ENCODE measurements at places on chromosomes 4 and X.

DNA sequence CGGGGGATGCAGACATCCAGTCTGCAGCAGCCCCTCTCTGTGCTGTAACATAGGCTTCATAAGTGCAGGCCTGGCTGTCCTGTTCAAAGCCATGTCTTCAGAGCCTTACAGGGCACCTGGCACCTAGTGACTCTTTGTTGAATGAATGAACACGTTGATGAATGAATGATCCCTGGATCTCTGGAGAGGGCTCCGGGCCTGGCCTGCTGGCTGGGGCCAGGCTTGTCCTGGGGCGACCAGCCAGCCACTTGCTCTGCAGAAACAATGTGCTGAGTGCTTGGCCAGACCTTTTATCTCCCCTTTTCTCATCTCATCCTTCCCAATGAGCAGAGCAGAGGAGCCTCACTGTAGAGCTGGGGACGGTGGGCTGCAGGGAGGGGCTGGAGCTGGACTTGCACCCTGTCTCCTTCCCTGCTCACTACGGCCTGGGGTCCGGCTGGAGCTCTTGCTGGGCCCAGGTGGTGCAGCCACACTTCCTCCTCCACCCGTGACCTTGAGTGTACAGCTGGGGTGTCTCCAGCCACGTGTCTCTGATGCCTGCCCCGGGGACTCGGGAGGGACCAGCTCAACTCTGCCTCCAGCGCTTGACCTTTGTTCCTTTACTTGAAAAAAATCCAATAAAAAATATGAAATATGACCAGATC lies 77.9 kb downstream of the PSAPL1 start:
- no peak for DNase-seq

DNA sequence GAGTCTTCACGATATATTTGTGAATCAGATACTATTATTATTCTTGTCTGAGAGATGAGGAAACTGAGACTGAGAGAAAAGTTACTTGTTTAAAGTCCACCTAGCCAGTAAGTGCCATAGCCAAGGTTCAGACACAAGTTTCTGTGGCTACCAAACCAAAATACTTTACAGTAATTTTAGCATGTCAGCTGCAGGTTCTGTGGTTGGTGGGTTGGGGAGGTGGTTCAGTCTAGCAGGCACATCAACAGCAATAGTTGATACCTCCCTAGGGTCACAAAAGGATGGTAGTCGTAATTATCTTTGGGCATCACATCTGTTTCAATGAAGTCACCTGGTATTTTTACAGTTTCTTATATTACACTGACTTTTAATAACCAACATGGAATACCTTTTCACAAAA lies 35.6 kb upstream of the EDA2R start:
- DNase-seq = no peak

- no peak for DNase-seq
Observed at GRCh38 chr4:13918991-13919441, 291.5 kb upstream of the BOD1L1 start.

DNA sequence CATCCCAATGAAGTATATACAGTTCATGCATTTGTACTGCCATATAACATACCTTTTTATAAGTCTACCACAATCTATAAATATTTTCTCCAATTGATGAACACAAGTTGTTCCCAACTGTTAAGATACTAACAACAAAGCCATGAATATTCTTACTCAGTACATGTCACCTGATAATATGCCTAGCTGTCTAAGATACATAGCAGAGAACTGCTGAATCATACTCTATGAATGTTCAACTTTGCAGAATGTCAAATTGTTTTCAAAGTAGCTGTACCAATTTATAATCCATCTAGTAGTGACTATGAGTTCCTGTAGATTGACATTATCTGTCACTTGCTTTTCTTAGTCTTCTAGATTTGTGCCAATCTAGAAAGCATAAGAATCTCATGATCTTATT lies 84.9 kb downstream of the RAB28 start:
- no peak for DNase-seq

DNA sequence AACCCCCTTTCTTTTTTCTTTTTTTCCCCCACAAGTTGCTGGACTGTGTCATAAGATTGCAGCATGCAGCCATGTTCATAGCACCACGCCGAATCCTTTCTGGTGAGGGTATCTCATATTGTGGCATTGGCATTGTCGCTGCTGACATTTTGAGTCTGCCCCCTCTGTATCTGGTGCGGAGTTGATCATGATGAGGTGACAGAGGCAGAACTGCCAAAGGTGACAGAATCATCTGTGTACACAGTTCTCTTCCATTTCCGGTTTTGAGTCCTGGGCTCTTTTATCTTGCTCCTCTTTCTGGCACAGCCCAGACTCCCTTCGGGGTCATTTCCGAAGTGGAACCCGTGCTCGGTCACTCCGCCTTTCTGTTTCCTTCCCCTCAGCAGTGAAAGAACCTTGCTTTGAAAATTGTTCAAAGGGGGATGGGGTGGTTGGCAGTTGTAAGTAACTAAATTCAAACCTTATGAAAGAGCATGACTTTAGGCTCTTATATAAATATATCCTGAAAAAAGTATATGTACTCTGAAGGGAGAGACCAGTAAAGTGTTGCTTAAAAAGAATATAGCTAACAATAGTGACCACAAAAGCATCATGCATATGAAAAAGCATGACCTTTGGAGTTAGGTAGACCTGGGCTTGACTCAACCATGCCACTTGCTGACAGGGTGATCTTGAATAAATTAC lies 55.0 kb upstream of the BMP2K start:
- no peak for DNase-seq

DNA sequence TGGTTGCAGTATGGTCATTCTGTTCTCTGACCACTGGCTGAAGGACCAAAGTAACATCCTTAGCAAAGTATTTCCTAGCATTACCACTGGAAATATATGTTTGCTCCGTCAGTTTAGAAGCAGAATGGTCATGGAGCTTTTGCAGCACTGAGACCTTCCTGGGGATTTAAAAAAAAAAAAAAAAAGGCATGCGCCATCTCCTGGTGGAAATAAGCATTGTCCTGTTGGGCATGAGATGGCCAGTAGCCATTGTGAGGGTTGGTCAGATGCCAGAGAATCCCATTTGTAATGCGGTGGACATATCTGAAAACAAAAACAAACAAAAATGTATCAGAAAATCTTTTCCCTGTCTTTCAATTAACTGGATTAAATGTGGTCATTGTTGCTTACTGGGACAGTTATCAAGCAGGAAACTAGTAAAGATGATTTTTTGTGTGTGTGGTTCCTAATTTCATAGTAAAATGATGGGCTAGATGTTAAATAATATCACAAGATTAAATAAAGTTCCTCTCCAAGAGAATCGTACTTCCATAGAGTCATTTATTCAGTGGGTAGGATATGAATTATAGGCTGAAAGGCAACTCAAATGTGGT lies 139.6 kb downstream of the SOWAHB start:
- peak; percentile 37 for DNase-seq

- no peak for DNase-seq
Observed at GRCh38 chrX:153551135-153551534, 33.7 kb downstream of the ATP2B3 start.

- DNase-seq = peak; percentile 34
Observed at GRCh38 chr4:54539500-54540029, 118.2 kb upstream of the KIT start.

Data from SW480 (cell line).